ENCODE measurements at places on chromosomes 7 and 10. TPM values are rescaled to one million over a fixed set of nuclear protein-coding genes. Genes with fewer than 3 reads are reported as not detected.

- no peak for DNase-seq
- no peaks in the 10 kb centered on the region for H3K27me3 ChIP-seq
- H3K4me1 ChIP-seq: no peaks in the 10 kb centered on the region
- H3K4me3 ChIP-seq: no peak overlapping the region
- H3K36me3 ChIP-seq: no peaks in the 10 kb centered on the region
Observed at GRCh38 chr7:45690762-45691150, 116.6 kb downstream of the ADCY1 start.

DNA sequence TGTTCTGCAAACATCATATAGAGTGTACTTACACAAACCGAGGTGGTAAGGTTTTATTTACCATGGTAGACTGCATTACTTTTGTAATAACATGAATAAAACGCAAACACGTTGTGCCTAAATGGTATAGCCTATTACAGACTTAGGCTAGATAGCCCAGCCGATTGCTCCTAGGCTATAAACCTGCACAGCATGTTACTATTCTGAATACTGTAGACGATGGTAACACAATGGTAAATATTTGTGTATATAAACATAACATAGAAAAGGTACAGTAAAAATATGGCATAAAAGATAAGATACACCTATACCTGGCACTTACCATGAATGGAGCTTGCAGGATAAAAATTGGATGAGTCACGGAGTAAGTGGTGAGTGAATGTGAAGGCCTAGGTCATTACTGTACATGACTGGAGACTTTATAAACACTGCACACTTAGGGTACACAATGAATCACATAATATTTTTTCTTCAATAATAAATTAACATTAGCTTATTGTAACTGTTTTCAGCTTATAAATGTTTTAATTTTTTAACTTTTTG lies 16.3 kb downstream of the AKR1D1 start:
- no peaks in the 10 kb centered on the region for H3K27me3 ChIP-seq
- H3K36me3 ChIP-seq: no peaks in the 10 kb centered on the region
- no peak overlapping the region for H3K27ac ChIP-seq
- DNase-seq: no peak
- H3K4me3 ChIP-seq: no peak overlapping the region

- no peaks in the 10 kb centered on the region for H3K4me1 ChIP-seq
- no peaks in the 10 kb centered on the region for H3K27me3 ChIP-seq
- DNase-seq: no peak
- peaks cover 25% of the 10 kb centered on the region for H3K36me3 ChIP-seq
Observed at GRCh38 chr10:133415752-133416151, 8.7 kb downstream of the SPRN start.

SEC31B gene
- 38.1 TPM for total RNA-seq

- H3K36me3 ChIP-seq: no peaks in the 10 kb centered on the region
- peaks cover 2% of the 10 kb centered on the region for H3K27me3 ChIP-seq
- H3K27ac ChIP-seq: no peak overlapping the region
- H3K4me3 ChIP-seq: no peak overlapping the region
- H3K4me1 ChIP-seq: no peaks in the 10 kb centered on the region
Observed at GRCh38 chr10:22086730-22087401, 83.3 kb upstream of the DNAJC1 start.

DNA sequence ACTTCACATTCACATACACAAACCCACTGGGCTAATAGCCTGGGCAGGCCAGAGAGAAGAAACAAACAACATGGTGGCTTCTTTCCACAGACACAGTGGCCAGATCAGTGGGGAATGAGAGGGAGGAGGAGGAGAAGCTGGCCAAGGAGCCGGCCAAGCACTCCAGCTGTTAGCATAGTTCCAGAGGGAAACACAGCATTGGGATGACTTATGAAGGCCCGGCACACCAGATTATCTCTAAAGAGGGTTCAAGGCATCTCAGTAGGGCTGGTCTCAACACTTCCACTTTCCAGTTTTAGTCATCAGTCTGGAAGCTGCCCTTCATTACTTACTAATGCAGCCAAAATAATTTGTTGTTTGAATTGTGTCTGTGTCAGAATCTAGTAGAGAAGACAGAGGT lies 42.1 kb upstream of the GPR26 start:
- no peaks in the 10 kb centered on the region for H3K4me1 ChIP-seq
- H3K27me3 ChIP-seq: no peaks in the 10 kb centered on the region
- no peak overlapping the region for H3K27ac ChIP-seq
- H3K36me3 ChIP-seq: no peaks in the 10 kb centered on the region

DNA sequence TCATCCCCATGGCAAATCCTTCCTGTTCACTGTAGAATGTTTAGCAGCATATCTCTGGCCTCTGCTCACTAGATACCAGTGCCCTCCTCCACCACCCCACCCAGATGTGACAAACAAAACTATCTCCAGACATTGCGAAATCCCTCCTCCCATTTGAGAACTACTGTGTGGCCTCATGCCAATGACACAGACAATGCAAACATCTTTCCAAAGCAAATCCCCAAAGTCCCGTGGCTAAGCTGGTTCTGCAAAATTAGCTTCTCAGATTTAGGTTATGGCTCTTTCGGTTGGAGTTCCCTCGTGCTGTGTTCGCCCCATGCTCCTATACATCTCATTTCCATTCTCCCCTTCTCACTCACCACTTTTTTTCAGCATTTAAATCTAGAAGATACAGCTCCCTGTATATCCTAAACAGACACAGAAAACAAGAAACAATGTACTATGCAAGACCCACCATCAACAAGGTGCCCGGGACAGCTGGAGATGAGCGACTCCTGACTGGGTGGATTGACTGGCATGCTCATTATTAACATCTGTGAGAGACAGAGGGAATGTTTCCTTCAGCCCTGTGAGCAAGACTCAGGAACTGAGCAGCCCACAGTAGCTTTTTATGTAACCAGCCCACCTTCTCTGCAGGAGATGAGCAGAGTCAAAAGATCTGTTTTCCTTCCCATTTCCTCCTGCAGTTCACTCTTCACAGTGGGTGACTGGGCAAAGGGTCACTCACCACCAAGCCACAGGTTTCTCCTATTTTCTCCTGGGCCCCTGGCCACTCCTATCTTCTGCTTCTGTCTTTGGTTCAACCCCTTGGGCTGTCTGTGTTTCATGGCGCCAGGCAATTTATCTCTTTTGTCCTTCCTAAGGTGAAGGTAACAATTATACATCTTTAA lies 225.7 kb upstream of the AOAH start:
- no peaks in the 10 kb centered on the region for H3K4me1 ChIP-seq
- DNase-seq: no peak
- H3K27me3 ChIP-seq: no peaks in the 10 kb centered on the region
- no peak overlapping the region for H3K27ac ChIP-seq

DNA sequence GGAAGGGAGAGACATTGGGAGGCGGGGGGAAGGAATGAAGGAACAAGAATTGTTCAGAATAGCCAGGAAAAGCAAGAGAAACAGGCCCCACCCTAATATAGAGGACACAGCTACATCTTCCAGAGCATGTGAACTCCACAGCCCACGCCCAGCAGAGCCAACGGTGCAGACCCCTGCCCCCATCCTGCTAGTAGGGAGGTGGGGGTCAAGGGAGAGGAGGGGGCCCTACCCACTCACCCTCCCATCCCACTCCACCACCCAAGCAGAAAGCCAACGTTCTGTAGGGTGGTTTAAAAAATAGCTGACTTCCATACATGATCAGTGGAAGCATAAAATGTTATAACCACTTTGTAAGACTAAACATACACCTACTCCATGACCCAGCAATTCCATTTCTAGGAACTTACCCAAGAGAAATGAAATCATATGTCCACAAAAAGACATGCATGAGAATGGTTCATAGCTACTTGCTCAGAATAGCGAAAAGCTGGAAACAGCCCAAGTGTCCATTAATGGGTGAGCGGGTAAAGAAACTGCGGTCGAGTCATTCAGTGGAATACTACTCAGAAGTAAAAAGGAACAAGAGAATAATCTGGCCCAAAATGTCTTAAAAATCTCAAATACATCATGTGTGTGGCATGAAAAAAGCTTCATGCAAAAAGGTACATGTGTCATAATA lies 31.8 kb downstream of the CTBP2 start:
- no peak for DNase-seq
- H3K4me3 ChIP-seq: no peak overlapping the region
- H3K4me1 ChIP-seq: peaks cover 55% of the 10 kb centered on the region
- H3K27me3 ChIP-seq: no peaks in the 10 kb centered on the region
- H3K27ac ChIP-seq: no peak overlapping the region
- H3K36me3 ChIP-seq: peaks cover 18% of the 10 kb centered on the region

EGR2 gene
- 17.2 TPM for total RNA-seq

DNA sequence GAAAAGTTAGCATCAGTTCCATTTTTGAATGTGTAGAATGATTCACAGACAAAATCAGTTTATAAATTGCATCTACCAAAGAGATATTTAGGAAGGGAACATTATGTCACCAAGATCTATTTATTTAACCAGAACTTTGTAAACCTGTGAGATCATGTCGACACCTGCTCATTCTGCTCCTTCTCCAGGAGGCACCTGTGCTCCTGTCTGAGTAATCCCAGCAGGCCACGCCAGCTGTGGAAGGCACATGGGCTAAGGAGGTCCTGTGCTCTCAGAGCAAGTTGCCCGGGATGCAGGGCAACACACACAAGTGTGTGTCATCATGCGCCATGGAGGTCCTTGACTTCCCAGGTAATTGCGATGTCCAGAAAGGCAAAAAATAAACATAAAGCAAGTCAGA lies 45.5 kb upstream of the ADARB2 start:
- no peak overlapping the region for H3K27ac ChIP-seq
- no peak overlapping the region for H3K4me3 ChIP-seq
- no peaks in the 10 kb centered on the region for H3K27me3 ChIP-seq
- no peak for DNase-seq
- H3K36me3 ChIP-seq: no peaks in the 10 kb centered on the region
- H3K4me1 ChIP-seq: no peaks in the 10 kb centered on the region

DNA sequence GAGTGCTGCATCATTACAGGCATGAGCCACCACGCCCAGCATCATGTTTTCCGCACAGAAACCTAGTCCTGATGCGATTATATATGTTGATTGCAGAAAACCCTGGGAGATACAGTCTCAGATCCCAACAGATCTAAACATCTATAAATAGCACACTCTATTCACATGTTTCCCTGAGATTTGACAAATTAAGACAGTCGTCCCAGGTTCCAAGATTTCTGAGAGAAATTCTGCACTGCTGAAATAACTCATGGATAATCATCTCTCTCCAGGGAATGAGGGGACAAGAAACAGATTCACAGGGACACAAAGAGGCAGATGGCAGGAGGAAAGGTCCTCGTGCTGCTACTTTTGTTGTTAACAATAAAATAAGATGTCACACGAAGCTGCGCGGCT lies 393.1 kb upstream of the CELF2 start:
- H3K4me1 ChIP-seq: no peaks in the 10 kb centered on the region
- H3K27me3 ChIP-seq: no peaks in the 10 kb centered on the region
- no peak overlapping the region for H3K27ac ChIP-seq
- no peak overlapping the region for H3K4me3 ChIP-seq

DNA sequence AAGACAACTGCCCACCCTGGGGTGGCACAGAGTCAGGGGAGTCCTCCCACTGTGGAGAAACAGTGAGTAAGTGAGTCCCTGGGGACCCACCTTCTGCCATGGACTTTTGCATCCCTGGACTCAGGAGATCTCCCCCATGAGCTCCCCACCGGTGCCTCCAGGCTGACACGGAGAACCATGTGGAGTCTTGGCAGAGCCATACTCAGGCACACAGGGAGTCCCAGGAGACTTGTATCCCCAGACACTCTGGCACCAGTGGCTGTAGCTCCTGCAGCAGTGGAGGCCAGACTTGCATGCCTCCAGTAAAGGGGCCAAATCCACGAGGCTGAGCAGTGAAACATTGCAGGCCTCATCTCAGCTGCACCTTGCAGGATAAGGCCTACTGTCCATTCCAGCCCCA lies 791.4 kb downstream of the PCDH15 start:
- no peaks in the 10 kb centered on the region for H3K4me1 ChIP-seq
- no peaks in the 10 kb centered on the region for H3K36me3 ChIP-seq
- peak; percentile 1 for DNase-seq
- H3K27me3 ChIP-seq: no peaks in the 10 kb centered on the region
- H3K27ac ChIP-seq: no peak overlapping the region

- no peak for DNase-seq
- H3K4me3 ChIP-seq: no peak overlapping the region
- no peak overlapping the region for H3K27ac ChIP-seq
- H3K4me1 ChIP-seq: no peaks in the 10 kb centered on the region
Observed at GRCh38 chr10:33487014-33487776, 152.7 kb upstream of the NRP1 start.

- DNase-seq: no peak
- H3K4me1 ChIP-seq: no peaks in the 10 kb centered on the region
- no peak overlapping the region for H3K27ac ChIP-seq
- no peak overlapping the region for H3K4me3 ChIP-seq
Observed at GRCh38 chr10:118383699-118384098, 41.6 kb upstream of the FAM204A start.

DNAJC1 gene
- 63.7 TPM for total RNA-seq

- no peak overlapping the region for H3K27ac ChIP-seq
- no peak for DNase-seq
- no peaks in the 10 kb centered on the region for H3K36me3 ChIP-seq
- H3K4me1 ChIP-seq: no peaks in the 10 kb centered on the region
- no peaks in the 10 kb centered on the region for H3K27me3 ChIP-seq
Observed at GRCh38 chr7:83791737-83792136, 142.8 kb upstream of the SEMA3E start.

STRIP2 gene
- 2.3 TPM for total RNA-seq

DNA sequence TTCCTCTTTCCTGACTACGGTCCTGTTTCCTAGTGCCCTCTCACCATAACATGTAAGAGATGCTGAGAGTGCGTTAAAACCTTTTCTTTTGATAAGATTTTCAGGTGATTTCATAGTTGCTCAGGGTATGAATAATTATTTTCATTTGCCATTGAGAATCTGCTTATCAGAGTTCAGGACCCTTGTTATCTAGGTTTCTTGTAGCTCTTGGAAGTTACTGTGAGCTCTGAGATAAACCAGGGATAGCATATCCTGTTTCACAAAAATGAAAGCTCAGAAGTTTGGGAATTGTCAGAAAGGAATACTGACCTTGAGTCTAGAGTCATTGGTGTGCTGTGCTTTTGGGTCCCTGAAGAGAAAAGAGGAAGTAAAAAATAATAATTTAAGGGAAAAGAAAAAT lies 76.8 kb upstream of the PRKG1 start:
- no peak overlapping the region for H3K27ac ChIP-seq
- no peak for DNase-seq
- H3K36me3 ChIP-seq: no peaks in the 10 kb centered on the region
- no peak overlapping the region for H3K4me3 ChIP-seq
- no peaks in the 10 kb centered on the region for H3K4me1 ChIP-seq

DNA sequence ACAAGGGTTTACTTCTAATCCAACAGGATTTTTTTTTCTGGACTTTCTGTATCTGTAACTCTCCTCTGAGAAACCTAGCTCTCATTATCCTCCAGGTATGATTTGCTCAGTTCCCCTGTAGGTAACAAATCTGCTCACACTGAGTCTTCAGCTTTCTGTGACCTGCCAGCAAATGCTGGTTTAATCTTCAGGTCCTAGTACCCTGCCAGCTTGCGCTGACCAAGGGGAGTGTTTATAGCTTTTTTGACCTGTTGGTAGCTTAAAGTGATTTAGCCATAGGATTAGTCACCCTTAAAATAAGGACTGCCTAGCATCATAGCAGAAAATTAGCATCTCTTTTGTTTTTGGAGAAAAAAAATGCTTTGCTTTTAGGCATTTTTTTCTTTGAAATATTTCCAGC lies 22.4 kb downstream of the SND1 start:
- DNase-seq: no peak
- H3K4me3 ChIP-seq: no peak overlapping the region
- H3K27me3 ChIP-seq: no peaks in the 10 kb centered on the region
- no peaks in the 10 kb centered on the region for H3K4me1 ChIP-seq

- H3K27ac ChIP-seq: no peak overlapping the region
- no peaks in the 10 kb centered on the region for H3K4me1 ChIP-seq
- no peaks in the 10 kb centered on the region for H3K27me3 ChIP-seq
- no peaks in the 10 kb centered on the region for H3K36me3 ChIP-seq
Observed at GRCh38 chr10:77191324-77192049, 446.1 kb downstream of the KCNMA1 start.

- no peaks in the 10 kb centered on the region for H3K36me3 ChIP-seq
- no peaks in the 10 kb centered on the region for H3K4me1 ChIP-seq
- no peak for DNase-seq
- H3K27me3 ChIP-seq: no peaks in the 10 kb centered on the region
Observed at GRCh38 chr10:121516093-121516865, 82.0 kb downstream of the FGFR2 start.

Data from natural killer cell (primary cell).